ENCODE measurements at places on chromosomes 11 and 22. TPM values are rescaled to one million over a fixed set of nuclear protein-coding genes. Genes with fewer than 3 reads are reported as not detected.

GRCh38 chr11:122853971-122854446 is 15.7 kb downstream of the CRTAM start:
- peak; percentile 81 for DNase-seq

CHRM1 gene
- polyA plus RNA-seq, result not detected

NDUFV1 gene
- 201 TPM for polyA plus RNA-seq

DNA sequence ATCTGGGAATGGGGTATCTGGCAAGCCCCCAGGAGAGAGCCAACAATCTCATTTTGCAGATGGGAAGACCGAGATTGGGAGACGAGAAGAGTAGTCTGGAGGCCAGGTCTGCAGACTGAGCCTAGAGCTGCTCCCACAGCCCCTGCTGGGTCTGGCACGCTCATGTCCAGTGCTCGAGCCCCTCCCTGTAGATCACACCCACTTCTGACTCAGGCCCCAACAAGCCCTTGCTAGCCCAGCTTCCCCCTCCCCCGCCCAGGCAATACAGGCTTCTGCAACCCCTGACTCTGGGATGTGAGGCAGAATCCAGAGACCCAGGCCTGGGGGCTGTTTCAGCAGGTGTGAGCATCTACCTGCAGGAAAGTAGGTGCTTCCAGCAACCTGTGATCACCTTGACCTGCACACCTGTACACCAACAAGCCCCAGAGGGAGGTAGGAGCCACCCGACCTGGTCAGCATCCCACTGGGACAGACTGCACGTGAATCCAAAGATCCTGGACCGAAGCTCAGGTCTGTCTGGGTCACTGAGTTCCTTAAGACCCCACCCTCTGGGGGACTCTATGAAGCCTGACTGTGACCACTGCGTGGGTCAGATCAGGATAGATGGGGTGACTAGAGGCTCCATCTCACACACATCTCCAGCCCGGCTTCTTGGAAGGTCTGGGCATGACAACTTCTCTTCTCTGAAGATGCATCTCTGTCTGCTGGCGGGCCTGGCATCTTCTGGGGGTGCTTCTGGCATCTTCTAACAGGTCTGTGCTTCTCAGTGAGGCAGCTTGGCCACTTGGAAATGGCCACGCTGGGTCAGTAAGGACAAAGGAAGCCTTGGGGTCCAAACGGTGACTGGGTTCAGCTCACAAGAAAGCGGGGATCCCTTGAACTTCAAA is 29.3 kb downstream of the LINC01488 start:
- no peak for DNase-seq

VSIG2 gene
- polyA plus RNA-seq, result 4.9 TPM

DSCAML1 gene
- 4.4 TPM for polyA plus RNA-seq

- DNase-seq, result no peak
Measured at GRCh38 chr11:59284773-59285129, 72.0 kb upstream of the MPEG1 start.

LRRC32 gene
- polyA plus RNA-seq, result 59.5 TPM

ANAPC15 gene
- polyA plus RNA-seq, result 57.1 TPM

- no peak for DNase-seq
Measured at GRCh38 chr11:102026217-102026616, 21.0 kb upstream of the CFAP300 start.

GRCh38 chr11:65419772-65420481 is 2.7 kb upstream of the NEAT1 start:
- no peak for DNase-seq

INS gene
- not detected for polyA plus RNA-seq

C11orf87 gene
- polyA plus RNA-seq, result 0.17 TPM

- DNase-seq, result no peak
Measured at GRCh38 chr11:86418917-86419316, 44.2 kb downstream of the CCDC81 start.

DNA sequence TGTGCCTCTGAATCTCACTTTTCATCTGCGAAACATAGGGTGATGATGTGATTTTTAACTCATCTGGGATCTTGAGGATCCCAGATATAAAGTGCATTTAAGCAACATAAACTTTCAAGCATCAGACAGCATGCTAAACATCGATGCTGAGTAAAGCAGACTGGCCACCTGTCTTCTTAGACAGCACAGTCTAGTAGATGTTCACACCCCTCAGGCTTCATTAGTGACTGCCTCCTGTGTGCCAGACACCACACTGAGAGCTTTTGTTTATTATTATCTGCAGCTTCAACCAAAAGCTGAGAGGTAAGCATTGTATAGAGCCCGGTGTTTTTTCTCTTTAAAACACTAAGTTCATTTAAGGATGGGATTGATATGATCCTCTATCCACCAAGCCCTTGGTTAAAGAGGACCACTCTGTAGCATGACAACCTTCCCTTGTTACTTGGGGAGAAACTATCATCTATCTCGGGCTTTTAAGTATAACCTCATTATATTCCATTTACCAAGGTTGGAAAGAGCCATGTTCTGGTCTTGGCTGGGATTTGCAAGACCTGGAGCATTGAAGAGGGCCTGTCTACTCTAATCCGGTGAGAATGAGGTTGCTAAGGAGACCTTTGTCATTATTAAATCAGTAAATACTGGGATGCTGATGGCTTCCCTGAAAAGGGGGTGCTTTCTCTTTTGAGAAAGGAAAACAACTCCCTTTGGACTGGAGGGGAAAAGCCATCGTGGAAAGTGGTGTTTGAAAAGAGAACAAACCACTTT is 114.2 kb upstream of the SEZ6L start:
- no peak for DNase-seq

FOLR1 gene
- polyA plus RNA-seq, result 51.1 TPM

TMEM121B gene
- 0.90 TPM for polyA plus RNA-seq

DNA sequence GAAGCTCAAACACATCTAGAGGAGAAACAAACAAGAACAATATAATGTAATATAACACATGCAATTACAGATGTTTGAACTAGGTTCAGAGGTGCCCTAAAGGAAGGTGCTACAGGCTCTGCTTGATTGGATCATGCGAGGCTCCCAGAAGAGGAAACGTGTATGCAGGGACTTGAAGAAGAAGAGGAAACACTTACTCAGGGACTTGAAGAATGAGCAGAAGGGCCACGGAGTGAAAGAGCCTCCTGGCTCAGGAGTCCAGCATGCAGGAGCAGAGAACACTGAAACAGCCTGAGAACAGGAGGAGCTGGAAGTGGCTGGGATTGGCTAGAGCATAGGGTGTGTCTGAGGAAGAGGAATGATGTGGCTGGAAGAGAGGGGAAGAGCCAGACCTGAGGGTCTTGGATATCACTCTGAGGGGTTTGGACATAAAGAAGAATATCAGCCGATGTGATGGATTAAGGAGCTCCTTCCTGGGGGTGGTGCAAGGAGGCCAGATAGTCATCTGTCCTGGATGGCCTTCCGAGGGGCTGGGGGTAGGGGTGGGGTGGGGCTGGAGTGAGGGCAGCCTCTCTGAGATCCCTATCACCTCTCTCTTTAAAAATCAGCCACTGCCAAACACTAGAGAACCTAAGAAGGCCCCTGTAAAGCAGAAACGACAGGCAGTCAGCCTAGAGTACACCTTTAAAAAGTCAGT is 16.8 kb downstream of the FZD4 start:
- no peak for DNase-seq
